ENCODE measurements at places on chromosomes 6 and 20.
A peak's percentile ranks its signal among the peaks of the same experiment; 100 is the strongest.

DNA sequence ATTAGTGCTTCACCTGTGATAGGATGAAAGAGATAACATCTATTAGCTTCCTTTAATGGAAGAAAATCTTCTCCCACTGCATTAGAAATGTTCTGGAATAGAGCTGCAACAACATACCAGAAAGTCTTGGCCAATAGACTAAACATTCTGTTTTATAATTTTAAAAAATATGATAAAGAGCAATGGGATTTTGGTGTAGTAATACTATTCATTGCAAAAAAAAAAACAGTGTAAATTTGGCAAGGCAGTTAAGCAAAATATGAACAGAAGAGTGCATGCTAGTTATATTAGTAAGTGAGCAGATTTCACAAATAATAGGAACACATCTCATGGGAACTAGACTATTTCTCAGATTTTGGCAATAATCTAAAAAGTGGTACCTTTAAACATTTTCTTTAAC lies 43.3 kb downstream of the SOX4 start:
- DNase-seq = no peak

DNA sequence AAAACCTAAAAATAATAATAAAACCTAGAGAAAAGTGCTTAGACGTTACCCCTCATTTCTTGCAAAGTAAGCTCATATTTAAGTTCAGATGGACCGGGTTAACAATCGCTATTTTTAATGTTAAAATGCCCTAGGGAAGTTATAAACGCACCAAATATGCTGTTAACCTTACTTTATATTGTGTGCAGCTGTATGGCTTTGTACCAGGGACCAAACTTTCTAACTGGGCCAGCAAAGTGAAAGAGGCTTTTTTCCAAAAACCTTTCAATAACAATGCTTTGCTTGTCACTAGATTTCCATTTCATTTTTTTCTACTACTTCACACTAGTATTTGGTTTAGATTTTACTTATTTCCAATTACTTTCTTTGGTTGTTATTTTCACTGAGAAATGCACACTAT lies 248.5 kb downstream of the FOXC1 start:
- no peak for DNase-seq

DNA sequence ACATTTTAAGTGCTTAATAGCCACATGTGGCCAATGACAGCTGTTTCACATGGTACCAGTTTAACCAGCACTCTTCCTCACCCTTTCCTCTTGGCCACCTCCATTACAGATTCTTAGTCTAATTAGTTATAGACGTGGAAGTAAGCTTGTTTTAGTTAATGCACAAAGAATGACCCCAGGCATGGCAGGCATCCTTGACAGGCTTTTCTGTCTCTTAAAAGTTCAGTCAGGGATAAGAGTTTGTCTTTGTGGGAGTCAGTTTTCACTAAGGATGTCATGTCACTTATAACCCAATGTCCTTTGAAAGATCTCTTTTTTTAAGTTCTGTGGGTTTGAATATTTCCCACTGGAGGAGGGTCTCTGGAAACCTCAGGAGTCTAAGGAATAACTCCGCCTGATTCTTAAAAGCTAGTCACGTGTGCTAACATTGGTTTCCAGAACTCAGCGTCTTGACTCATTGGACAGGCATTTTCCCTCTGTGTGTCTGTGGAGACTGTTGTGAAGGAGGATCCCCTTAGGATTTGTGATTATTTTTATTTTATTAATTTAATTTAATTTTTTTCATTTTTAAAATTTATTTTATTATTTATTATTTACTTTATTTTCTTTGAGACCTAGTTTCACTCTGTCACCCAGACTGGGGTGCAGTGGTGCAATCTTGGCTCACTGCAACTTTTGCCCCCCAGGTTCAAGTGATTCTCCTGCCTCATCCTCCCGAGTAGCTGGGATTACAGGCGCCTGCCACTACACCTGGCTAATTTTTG lies 171.4 kb downstream of the ZFAND3 start:
- DNase-seq = no peak

DNA sequence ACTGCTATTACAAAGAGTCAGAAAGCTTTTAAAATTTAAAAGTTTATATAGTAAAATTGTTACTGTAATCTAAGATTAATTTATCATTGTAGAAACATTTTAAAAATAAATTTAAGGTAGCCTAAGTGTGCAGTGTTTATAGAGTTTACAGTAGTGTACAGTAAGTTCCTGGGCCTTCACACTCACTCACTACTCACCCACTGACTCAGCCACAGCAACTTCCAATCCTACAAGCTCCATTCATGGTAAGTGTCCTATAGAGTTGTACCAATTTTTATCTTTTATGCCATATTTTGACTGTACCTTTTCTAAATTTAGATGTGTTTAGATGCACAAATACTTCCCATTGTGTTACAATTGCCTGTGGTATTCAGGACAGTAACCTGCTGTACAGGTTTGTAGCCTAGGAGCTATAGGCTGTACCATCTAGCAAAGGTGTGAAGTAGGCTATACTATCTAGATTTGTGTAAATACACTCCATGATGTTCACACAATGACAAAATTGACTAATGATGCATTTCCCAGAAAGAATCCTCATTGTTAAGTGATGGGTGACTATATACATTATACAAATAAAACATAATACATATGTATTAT lies 10.2 kb upstream of the TMEM170B start:
- DNase-seq = no peak

- DNase-seq = no peak
Observed at GRCh38 chr6:17013701-17014100, 88.1 kb upstream of the STMND1 start.

- DNase-seq = no peak
Observed at GRCh38 chr6:4884646-4885340, 108.6 kb downstream of the CDYL start.

- DNase-seq = peak; percentile 31
Observed at GRCh38 chr20:63651942-63652191, 1.4 kb downstream of the STMN3 start.

GRCh38 chr20:4876301-4876700 lies 125.0 kb downstream of the SLC23A2 start:
- no peak for DNase-seq

GRCh38 chr6:132661906-132662305 lies 2.9 kb upstream of the TAAR1 start:
- DNase-seq = no peak

GRCh38 chr20:44598423-44599305 lies 16.3 kb downstream of the PKIG start:
- DNase-seq = no peak

DNA sequence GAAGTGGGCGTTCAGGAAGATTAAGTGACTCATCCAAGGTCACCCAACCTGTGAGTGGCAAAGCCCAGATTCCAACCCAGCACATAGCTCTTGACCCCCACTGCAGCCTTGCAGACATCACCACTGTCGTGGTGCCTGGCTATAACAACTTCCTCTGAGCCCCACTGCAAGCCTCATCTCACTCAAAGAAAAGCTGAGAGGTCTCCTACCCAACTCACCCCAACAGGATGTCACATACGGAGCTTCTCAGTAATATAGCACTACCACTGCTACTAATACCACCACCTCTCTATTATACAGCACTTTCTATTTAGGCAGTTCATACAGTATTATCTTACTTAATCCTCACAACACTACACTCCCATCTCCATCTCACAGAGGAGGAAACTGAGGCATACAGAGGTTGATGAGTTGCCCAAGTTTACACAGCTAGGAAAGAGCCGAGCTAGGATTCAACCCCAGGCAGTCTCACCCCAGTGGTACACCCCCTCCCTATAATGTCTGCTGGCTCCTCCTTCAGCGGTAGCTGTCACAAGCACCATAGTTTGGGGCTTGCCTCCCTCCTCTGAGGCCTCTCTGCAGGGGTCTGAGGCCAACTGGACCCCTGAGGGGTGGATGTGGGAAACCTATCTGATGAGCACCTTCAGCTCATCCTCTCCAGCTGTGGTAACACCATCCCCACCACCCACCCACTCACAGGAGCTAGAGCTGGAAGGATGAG lies 19.5 kb downstream of the TFEB start:
- no peak for DNase-seq

GRCh38 chr20:47775841-47776240 lies 9.4 kb downstream of the SULF2 start:
- no peak for DNase-seq

DNA sequence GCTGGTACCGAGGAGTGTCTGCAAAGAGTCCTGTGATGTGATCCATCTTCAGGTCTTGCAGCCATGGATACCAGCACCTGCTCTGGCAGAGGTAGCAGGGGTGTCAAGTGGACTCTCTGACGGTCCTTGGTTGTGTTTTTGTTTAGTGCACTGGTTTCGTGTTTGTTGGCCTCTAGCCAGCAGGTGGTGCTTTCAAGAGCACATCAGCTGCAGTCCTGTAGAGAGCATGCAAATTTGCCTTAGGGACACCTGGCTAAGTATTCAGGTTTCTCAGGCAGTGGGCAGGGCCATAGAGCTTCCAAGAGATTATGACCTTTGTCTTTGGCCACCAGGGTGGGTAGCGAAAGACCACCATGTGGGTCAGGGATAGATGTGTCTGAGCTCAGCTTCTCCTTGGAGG lies 14.5 kb upstream of the RGS17 start:
- no peak for DNase-seq
